Muscle of leg (tissue), 16 donors: ENCODE measurements at places on chromosomes 16 and 17. TPM values are rescaled to one million over a fixed set of nuclear protein-coding genes. Genes with fewer than 3 reads are reported as not detected.

Gene MYO19
- polyA plus RNA-seq, result 30.2 TPM

Gene TBC1D3I
- polyA plus RNA-seq, result 2.3 TPM

Gene LRRC36
- polyA plus RNA-seq, result 0.34 TPM

Gene MYH1
- 11.4 TPM for polyA plus RNA-seq

- peak; percentile 77 for DNase-seq
Observed at GRCh38 chr17:42531455-42532354, 4.3 kb upstream of the NAGLU start.

Gene TMEM106A
- polyA plus RNA-seq, result 6.8 TPM

Gene DUS1L
- polyA plus RNA-seq, result 56.6 TPM

DNA sequence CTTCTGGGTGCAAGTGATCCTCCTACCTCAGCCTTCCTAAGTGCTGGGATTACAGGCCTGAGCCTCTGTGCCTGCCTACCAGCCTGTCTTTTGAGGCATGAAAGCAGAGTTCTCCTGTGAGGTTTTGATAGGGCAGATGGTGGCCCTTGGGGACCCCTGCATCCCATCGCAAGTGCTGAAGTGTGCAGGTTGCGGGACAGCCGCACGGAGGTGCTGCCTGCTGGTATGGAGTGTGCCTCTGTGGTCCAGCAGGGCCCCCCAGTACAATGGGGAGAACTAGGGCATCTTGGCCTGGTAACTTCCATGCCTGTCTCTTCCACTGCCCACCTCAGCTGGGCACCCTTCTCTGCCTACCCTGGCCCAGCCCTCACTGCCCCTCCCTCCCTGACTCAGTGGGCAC lies 9.9 kb upstream of the NDRG4 start:
- no peak for DNase-seq
